Fibroblast of pulmonary artery (primary cell): ENCODE measurements at places on chromosomes 2 and 18.

- no peak for DNase-seq
Measured at GRCh38 chr2:238924032-238924431, 76.1 kb downstream of the TWIST2 start.

DNA sequence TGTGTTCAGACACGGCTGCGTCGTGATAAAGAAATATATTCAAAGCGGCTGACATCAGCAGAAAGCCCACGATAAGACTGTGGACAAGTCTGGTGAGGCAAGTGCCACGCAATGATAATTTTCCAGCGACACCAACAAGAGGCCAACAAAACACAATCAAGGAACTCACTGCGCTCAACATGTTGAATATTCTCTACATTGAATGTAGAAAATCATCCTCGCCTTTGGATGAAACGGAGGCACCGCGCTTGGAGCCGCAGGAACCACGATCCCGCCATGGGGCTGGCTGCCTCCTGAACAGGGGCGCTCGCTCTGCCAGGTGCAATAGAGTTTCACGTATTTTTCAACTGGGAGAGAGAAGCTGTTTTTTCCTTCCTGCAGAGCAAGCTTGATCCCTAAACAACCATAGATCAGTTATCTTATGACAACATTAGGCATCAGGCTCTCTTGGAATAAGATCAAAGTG is 220.3 kb downstream of the ATAD2B start:
- DNase-seq = no peak

GRCh38 chr2:11344956-11345677 is 681 bp upstream of the ROCK2 start:
- peak; percentile 89 for DNase-seq

- DNase-seq = peak; percentile 76
Measured at GRCh38 chr2:119756837-119757236, 2.9 kb upstream of the PTPN4 start.

GRCh38 chr18:3035635-3036034 is 22.7 kb upstream of the LPIN2 start:
- DNase-seq = no peak

GRCh38 chr2:65494078-65494477 is 61.7 kb upstream of the SPRED2 start:
- no peak for DNase-seq

DNA sequence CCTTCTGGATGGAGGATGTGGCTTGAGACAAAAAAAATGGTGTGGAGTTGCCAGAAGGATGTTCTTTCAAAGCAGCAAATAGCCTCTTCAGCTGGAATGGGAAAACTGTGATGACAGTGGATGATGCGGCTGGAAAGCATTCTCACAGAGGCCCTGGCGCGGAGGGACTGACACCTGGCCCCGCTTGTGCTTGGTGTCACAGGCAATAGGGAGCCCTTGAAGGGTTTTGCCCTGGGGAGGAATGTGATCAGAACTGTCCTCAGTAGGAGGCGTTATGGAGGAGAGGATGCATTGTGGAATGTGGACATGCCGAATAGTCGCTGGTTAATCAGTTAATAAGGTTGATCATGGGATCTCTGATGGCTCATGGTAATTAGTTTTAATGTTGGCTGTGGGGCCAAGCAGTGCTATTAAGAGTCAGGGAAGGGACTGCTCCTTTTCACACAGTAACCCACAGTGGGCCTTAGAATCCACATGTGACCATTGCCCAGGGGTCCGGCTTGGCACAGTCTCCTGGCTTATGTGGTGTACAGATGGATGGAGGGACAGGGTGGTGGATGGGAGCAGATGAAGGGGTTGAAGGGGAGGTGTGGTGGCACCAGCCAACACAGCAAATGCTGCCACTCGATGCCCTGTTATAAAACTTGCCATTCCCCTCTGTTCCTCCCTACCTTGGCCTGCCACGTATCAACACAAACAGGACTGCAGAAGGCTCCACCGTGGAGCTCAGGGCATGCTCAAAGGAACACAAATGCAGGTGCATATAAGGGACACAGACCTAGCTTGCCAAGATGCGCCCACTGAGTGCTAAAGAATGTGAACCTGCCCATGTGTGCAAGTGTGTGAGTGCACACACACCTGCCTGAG is 71.7 kb downstream of the CIB4 start:
- no peak for DNase-seq

GRCh38 chr2:222423632-222424275 is 589 bp upstream of the SGPP2 start:
- DNase-seq = peak; percentile 22

DNA sequence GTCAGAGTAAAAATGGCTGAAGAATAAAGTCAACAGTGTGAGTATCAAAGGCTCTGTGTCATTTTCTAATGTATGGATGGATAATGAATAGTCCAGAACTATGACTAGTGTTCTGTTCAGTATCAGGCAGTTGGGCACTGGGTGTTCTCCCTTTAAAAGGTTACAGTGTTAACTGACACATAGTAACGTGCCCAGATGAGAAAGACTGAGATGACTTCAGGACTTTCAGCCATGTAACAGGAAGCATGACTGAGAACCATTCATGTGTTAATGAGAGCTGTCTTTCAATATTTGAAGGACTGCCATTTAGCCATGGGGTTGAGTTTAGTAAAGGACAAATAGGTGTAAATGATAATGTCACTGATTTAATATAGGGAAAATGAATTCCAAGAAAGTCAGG is 187.1 kb downstream of the GULP1 start:
- DNase-seq = no peak

- no peak for DNase-seq
Measured at GRCh38 chr2:156156580-156156979, 175.9 kb downstream of the NR4A2 start.

- DNase-seq = peak; percentile 82
Measured at GRCh38 chr2:38076152-38076709, 280 bp upstream of the CYP1B1 start.

- no peak for DNase-seq
Measured at GRCh38 chr2:173906626-173907025, 58.5 kb downstream of the SP3 start.

DNA sequence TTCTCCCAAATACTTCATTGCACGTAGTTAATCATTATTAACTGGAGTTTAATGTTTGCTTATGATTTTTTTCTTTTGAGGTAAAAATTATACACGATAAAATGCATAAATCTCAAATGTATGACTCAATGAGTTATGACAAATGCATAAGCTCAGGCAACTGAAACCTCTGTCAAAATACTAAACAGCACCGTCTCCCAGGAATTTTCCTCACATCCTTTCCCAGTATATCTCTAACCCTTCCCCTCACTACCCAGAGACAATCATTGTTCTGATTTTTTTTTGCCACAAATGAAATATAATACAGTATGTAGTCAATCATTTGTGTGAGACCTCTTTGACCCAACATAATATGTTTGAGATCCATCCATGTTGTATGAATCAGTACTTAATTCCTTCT is 606.5 kb downstream of the CPS1 start:
- DNase-seq = no peak

- no peak for DNase-seq
Measured at GRCh38 chr2:47888581-47889280, 17.6 kb downstream of the FBXO11 start.

GRCh38 chr2:77834360-77835002 is 312.3 kb upstream of the LRRTM4 start:
- no peak for DNase-seq

DNA sequence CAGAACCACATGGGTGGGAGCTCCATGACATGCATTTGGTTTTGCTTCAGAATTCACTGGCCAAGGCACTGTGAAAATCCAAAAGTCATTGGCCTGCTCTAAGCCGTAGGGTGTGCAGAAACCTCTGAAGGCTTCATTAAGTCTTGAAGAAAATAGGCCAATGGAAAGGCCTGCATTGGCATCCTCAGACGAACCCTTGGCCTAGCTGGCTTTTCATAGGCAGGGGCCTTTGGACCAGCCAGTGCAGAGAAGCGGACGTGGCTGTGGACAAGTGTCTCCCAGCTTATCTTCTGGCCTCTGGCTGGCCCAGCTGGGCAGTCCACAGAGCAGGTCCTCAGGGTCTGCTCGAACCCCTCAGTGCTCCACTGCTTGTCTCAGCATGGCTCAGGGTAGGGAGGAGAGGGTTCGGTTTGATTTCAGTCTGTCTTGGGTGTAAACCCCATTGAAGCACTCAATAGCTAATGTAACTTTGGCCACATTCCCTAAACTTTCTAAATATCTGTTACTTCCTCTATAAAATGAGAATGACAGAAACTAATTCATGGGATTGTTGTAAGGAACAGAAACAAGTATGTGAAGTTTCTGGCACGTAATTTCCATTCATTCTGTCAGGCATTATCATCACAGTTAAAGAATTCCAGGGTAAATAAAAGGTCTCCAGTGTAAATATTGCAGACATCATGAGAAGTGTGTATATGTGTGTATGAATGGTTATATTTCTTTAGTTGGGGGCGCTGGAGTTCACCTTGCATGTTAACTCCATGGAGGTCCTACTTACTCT is 125.5 kb downstream of the TFCP2L1 start:
- DNase-seq = no peak

DNA sequence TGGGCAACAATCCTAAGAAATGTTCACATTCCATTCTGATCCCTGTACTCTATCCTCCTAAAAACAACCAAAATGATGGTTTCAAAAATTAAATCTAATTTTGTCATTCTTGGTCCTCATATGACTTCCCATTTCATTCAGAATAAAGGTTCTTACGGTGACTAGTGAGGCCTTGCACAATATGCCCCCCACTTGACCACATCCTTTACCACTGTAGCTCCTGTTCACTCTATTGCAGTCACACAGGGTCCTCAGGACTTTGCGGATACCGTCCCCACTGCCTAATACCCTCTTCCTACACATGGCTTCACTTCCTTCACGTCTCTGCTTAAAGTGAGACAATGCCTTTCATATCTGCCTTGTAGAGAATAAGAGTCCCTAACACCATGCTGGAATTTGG is 1058.7 kb upstream of the KLHL29 start:
- DNase-seq = no peak

GRCh38 chr18:3664563-3665178 is 214.7 kb downstream of the TGIF1 start:
- no peak for DNase-seq

GRCh38 chr18:35889677-35890076 is 82.8 kb upstream of the RMP24 start:
- no peak for DNase-seq

GRCh38 chr2:74201596-74201995 is 3.2 kb downstream of the MTHFD2 start:
- DNase-seq = peak; percentile 52

DNA sequence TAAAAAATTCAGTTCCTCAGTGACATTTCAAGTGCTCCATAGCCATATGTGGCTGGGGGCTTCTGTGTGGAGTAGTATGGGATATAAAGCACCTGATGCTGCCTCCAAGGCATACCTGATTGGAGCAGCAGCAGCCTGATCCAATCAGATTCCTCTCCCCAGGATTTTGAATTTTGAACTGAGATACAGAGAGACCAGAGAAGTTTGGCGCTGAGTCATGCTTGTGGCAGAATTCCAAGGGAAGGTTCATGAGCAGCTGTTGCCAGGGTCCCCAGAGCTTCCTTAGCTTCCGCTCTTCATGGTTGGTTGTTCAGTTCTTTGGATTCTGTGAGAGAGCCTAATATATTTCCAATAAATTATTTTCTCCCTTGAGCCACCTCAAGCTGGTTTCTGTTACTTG is 29.0 kb upstream of the CFAP36 start:
- DNase-seq = peak; percentile 86

DNA sequence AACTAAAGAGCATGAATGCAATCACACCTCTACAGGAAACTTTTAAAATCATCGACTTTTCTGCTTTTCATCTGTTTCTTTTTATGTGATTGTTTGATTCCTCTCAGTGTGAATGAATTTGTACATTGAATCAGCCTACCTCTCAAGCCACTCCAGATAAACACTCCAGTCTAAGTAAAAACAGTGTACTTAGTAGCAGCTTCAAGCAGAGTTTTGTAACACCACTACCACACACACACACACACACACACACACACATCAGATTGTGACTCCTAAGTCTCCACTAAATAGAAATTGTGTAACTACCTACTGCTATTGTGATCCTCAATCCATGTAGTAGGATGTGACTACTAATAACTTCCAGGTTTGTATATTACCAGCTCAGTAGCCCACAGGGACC is 65.3 kb upstream of the EPB41L5 start:
- peak; percentile 6 for DNase-seq

GRCh38 chr2:127675331-127676261 is at the start of gene LIMS2:
TSS of gene LIMS2 (minus strand) at chr2:127675530. CDS start at chr2:127675024, 506 bp downstream.
- DNase-seq = peak; percentile 25

DNA sequence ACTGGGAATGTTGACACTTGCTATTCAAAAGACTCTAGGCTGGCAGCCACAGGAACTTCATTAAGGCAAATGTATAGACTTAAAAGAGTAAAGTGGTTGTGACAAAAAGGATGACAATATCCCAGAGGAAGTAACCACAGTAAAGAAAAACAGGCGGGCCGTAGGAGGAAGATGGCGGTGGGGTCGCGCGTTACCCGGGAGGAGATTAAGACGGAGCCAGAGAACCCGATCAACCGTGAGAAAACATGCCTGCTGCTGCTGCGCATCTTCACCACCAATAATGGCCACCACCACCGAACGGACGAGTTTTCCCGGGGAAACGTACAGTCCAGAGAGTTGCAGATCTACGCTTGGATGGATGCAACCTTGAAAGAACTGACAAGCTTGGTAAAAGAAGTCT is 14.0 kb upstream of the NEUROD1 start:
- DNase-seq = no peak

GRCh38 chr2:201264472-201265173 is 4.3 kb downstream of the CASP8 start:
- DNase-seq = no peak

DNA sequence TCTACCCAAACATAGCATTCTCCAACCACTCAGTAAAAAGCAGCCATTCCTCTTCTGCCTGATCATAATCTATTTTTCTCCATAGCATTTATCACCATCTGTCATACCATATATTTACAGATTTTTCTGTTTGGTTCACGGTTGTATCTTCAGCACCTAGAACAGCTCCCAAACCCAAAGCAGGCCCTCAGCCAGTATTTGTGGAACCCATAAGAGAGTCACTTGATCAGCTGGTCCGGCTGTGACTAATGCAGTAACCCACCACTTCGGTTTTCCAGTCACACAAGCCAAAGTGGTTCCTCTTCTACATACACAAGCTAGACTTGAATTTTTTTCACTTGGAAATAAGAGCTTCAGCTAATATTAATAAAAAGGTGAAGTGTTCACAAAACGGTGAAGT is 511.6 kb upstream of the CELF4 start:
- no peak for DNase-seq

DNA sequence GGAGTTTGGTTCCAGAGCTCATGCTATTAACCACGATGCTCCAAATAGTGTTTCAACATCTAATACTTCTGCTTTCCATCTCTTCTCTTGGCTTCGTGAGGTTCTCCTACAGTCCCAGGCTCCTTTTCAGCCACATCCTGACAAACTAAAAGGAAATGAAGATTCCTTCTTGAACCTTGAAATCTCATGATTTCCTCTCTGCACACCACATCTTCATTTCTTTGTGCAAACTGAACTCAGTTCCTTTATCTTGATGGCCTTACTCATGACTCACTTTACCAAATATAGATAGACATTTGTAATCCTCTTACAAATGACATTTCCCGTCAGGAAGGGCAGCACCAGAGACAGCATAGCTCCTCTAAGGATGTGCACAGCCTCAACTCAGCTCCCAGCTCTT is 50.0 kb upstream of the ITGA4 start:
- DNase-seq = no peak

- DNase-seq = no peak
Measured at GRCh38 chr2:51990684-51991083, 958.8 kb upstream of the NRXN1 start.
